HT1080 (cell line): ENCODE measurements at places on chromosomes 4 and X.

- no peak for DNase-seq
These were observed 68.8 kb downstream of the ZAR1 start for GRCh38 chr4:48558819-48559218.

DNA sequence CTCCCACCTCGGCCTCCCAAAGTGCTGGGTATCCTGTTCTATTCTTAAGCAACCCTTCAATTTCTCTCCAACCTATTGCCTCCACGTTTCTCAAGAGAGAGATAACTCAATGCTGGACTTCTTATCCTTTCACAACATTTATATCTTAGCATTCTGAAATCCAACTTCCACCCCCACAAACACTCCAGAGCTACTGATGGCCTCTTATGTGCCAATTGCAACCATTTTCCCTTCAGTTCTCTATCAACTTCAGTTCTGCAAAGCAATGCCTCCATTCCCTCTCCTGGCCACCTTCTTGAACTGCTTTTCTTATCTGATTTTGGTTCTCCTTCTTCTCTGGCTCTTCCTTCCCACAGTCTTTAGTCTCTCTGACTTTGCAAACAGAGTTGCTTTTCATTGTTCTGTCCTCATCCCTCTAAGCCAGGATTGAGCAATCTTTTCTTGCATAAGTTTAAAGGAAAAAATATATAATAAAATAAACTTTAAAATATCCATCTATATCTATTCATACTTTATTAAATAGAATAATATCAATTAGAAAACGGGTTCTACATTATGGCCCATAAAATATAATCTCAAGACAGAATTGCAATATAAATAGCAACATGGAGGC is 3.6 kb upstream of the STBD1 start:
- DNase-seq: no peak

- DNase-seq: peak; percentile 92
These were observed 155.1 kb downstream of the SHROOM3 start for GRCh38 chr4:76589872-76590797.

- DNase-seq: no peak
These were observed 2.0 kb downstream of the PDZD4 start for GRCh38 chrX:153828308-153828707.

- peak; percentile 28 for DNase-seq
These were observed 36.5 kb downstream of the HERC3 start for GRCh38 chr4:88628746-88629145.

- no peak for DNase-seq
These were observed 260.4 kb downstream of the SMARCA1 start for GRCh38 chrX:129262912-129263311.

DNA sequence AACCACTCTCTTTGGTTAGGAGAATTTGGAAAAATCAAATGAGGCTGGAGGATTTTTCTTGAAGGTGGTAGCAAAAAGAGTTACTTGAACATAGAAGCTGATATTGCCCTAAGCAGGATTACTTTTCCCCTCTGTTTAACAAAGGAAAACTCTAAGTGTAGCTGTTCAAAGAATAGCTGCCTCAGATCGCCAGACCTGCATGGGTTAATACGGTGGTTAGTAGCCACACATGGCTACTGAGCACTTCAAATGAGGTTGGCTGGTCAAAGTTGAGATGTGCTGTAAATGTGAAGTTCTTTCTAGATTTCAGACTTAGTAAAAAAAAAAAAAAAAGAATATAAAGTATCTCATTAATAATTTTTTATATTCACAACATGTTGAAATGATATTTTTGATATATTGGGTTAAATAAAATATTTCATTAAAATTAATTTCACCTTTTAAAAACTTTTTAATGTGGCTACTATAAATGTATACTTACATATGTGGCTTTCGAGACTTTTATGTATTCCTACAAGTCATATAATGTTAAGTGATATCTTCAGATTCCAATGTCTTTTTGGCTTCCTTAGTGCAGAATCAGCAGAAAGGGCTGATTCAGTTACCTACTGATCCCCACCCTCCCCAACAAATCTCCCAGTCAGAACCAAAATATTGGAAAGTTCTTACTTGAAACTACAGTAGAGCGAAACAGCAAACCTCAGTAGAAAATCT is 3.3 kb upstream of the RPS6KA3 start:
- no peak for DNase-seq

DNA sequence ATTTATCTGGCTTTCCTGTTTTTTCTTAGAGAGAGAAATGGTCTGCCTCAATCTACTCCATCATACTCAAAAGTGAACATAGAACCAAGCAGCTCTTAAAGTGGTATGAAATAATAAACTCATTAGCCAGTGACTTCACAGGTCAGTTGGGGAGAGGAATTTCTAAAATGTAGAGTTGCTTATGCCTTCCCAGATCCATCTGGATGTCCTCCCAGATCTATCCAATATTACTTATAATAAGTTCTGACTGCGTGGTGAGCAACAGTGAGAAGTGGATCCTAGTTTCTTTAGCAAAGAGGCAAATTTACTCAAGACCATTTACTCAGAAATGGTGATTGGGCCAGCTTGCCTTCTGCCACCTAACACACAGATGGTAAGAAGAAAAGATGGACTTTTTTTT is 748.0 kb downstream of the PCDH18 start:
- no peak for DNase-seq

DNA sequence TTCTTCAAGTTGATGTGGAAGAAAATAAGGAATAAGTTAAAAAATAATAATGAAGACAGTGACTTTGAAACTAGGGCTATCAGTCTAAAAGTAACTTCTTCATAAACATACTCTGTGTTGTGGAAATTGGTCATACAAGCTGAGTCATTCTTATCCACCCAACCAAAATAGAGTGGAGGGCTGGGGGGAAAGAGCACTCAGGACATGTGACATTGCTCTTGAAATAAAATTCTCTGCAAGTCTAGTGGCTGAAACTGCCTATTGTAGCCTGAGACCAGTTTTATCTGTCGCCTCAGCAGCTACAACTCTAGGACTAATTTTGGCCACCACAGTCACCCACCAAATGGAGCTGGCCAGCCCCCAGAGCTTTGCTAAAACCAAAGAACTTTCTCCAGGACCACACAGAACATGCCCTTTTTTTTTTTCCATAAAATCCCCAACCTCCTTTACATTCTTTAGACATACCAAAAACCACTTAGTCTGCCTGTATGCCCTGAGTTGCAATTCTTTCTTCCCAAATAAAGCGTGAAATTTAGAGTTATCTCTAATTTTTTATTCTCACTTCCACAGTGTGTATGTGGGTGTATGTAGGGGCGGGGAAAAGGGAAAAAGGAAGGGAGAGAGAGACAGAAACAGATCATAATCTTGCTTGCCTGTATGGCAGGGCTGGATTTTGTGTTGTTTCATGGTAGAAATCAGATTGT is 23.0 kb upstream of the SLC25A4 start:
- DNase-seq: peak; percentile 24

DNA sequence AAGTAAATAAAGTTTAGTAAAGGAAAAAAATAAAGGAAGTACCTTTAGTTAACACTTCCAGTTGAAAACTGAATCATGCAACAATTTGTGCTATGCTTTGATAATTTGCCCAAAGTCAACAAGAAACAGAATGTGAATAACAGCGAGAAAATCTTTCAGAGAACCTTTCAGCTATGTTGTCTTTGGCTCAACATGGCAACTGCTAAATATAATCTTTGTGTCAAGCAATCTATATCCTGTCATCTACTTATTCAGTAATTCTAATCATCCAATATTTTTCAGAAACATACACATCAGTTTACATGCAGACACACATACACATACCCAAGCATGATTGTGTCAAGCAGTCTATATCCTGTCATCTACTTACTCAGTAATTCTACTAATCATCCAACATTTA is 136.0 kb upstream of the PABPC4L start:
- DNase-seq: no peak

GRCh38 chrX:55839485-55839884 is 121.9 kb downstream of the RRAGB start:
- DNase-seq: no peak
